RPMI8226 (cell line): ENCODE measurements at places on chromosomes 12 and 14.
A peak's percentile ranks its signal among the peaks of the same experiment; 100 is the strongest.

DNA sequence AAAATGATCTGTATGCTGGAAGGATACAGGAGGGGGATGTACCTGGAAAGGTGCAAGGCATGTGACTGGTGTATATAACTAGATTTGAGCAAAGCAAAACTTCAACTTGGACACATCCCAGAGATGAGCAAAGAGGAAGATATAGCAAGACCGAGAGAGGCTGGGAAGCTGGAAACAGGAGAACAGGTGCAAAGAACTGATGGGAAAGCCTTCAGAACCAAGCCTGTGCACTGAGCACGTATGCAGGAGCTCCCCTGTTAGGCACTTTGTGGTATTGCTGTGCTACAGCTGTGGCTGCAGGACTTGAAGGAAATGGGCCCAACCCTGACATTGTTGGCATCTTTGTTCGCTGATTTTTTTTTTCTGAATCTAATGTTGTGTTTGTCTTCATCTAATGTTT is 120.7 kb upstream of the PWP1 start:
- DNase-seq = peak; percentile 5

DNA sequence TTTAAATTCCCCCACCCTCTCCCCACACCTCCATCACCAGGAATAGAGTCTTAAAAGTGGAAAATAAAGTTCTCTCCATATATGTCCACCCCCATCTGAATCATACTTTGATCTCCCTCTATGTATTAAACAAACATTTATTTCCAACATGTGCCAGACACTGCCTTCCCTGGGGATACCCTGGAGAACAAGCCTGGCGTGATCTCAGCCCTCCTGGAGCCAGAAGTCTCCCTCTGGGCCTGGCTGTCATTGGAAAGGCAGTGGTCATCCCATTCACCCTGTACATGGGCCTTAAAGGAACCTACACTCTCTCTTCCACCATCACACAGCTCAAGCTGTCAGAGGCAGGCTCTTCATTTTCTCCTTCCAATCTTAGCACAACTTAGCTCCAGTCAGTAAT is 143.6 kb downstream of the EMP1 start:
- DNase-seq = no peak

DNA sequence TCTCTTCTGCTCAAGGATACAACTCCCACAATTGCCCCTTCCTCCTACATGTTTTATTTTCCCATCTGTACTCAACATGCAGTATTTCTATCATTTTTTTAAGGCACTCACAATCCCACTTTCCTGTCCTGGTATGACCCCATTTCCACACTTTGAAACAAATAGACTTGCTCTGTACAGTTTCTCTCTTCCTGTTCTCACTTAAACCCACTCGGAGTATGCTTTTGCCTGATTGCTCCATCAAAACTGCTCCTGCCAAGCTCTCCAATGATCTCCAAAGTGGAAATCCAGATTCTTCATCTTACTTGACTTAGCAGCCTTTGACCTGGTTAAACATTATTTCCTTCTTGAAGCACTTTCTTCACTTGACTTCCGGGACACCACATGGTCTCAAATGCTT is 384.5 kb downstream of the SEC23A start:
- no peak for DNase-seq

- DNase-seq = no peak
These were observed 52.5 kb upstream of the RIN3 start for GRCh38 chr14:92460916-92461579.

- DNase-seq = no peak
These were observed 50.2 kb upstream of the NCOR2 start for GRCh38 chr12:124617615-124618014.

- no peak for DNase-seq
These were observed 10.8 kb downstream of the PPFIBP1 start for GRCh38 chr12:27534765-27535161.

DNA sequence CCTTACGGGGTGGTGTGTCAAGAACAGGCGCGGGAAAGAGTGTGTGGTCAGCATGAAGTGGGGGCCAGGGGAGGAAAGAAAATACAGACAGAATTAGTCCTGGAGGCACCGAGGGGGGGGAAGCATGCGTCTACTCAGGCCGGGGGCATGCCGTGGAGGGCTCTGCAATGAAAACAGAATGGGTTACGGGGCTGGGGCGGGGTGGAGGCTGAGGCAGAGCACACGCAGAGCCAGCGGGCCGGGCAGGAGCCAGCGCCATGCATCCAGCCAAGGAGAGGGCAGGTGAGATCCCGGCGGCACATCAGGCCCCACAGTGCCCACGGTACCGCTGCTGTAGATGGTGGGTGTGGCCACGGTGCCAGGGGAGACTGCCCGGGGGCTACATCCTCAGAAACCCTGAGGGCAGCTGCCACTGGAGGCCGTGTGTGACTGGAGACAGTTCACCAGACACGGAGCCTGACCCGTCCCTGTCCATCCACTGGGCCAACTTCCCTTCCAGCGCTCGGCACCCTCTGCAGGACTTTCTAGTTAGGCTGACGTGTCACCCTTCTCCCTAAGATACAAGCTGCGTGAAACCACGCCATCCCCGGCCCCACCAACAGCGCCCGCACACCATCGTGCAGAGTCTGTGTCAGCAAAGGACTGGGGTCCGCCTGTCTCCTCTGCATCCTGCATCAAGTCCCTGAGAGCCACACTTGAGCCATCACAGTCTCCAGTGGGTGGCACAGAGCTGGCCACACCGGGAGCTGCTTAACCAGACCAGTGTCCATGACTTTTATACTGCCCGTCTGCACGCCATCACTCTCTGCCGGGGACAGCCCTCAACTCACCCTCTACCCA is 87.4 kb downstream of the PIWIL1 start:
- DNase-seq = no peak

- DNase-seq = no peak
These were observed 31.2 kb downstream of the TMCC3 start for GRCh38 chr12:94618995-94619695.

DNA sequence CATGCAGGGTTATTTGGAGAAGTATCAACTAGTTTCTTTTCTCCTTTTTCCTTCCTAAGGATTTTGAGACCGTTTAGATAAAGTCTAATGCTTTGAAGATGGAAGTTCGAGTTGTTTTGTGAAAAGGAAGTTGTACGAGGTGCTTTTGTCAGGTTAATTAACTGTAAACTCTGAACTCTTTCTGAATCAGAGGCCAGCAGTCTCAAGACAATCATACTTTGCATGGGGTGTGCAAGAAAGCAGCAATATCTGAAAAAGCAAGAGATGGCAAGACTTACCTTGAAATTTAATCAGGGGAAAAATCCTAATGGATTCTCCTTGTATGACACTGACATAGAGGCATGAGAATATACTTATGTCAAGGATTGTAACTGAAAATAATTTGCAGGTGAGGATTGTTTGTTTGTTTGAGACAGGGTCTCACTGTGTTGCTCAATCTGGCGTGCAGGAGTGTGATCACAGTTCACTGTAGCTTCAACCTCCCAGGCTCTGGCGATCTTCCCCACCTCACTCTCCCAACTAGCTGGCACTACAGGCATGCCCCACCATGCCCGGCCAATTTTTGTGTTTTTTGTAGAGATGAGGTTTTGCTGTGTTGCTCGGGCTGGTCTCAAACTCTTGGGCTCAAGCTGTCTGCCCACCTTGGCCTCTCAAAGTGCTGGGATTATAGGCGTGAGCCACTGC is 170.2 kb upstream of the HMGA2 start:
- no peak for DNase-seq

DNA sequence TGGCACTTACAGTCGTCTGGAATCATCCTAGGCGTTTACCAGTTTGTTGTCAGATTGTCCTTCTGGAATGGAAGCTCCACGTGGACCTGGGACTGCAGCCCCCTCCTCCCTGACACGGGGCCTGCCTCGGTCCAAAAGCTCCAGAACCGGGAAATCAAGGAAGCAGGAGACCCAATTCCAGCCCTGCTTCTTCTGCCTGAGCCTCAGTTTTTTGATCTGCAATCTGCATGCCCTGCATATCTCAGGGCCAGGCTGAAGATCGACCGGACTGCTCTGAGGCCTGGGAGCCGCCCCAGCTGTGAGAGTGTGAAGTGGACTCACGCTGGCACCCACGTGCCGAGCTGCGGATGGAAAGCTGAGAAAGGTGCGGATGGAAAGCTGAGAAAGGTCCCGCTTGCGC is 98.6 kb downstream of the SETD3 start:
- DNase-seq = no peak

DNA sequence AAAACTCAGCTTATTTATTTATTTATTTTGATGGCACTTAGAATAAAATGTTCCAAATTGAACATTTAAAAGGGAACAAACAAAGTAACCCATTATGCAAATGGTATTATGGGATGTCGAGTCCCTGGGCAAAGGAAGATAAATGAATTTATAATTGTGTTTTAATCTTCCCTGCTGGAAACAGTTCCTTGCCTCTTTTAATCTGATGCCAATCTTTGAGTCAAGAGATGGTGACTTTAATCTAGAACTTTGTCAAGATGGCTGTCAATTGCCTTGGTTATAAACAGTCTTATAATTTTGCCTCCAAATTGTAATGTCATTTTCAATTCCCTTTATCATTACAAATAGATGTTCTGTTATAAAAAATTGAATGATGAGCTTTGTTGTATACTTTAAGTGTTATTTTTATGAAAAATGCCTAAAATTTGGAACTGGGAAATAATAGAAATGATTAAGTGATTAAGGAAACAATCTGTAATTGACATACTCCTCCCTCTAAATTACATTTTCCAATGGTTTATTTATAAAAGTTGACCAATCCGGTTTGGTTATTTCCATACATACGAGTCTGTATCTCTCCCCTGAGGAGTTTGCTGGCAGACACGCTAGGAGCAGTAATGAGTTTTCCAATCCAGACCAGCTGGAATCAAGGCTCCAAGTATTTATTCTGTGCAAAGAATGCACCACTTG is 134.9 kb upstream of the FRMD6 start:
- no peak for DNase-seq

DNA sequence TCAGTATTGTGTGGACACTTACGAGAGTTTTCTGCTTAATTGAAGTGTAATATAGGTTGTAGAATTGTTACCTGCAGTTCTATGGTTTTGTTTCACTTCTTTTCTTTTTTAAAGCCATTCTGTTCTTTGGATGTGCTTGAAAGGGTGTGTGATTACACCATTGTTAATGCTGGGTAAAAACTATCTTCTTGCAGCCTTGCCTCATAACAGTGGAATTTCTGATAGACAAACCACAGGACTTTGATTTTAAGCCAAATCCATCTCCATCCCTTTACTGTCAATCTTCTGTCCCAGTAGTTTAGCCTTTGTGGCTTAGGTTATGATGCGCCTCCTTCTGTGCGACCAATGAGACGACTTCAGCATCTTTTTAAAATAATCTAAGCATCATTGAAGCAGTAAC is 182.3 kb downstream of the PELI2 start:
- no peak for DNase-seq

- peak; percentile 69 for DNase-seq
These were observed 69.0 kb upstream of the RERGL start for GRCh38 chr12:18158774-18159557.

DNA sequence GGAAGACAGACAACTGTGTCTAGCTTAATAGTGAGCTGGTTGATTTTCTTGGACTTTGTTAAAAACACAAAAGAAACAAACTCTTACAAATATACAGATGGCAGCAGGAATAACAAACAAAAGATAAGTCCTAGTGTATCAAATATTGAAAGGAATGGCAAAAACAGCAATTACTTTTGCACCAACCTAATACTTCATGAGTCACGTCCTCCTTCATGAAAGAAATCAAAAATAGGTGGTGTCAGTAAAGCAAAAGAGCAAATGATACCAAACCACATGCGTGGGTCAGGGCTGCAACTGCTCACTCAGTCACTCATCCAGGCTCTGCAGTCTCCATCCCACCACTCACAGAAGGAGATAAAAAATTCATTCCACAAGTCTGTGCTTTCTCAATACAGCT is 11.8 kb downstream of the ATG14 start:
- no peak for DNase-seq

- no peak for DNase-seq
These were observed 12.3 kb downstream of the SCARB1 start for GRCh38 chr12:124851342-124851741.

- DNase-seq = no peak
These were observed 72.3 kb upstream of the AMIGO2 start for GRCh38 chr12:47152095-47152494.

DNA sequence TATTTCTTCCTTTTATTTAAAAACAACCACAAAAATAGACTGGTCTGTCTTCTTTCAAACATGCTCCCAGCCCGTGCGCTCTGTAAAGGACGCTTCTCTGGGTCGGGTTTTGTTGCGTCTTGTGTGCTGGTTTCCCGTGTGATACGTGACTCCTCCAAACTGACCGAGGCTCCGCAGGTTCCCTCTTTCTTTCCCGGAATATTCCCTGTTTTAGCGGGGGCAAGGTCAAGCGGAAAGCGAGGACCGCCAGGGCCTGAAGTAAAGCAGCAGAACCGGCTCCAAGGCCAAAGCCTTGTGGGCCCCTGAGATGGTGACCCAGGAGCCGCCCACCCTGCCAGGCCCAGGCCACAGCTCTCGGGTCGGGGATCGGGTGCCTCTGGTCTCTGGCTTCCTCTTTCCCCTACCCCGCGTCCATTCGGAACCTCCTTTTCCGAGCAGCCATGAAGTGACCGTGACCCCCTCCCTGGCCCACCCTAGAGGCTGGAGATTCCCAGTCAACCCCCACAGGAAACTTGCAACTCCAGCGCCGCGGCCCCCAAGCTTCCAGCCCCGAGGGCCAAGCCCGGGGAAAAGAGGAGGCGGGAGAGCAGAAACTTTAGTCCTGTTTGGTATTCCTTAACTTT is 885 bp upstream of the HOXC10 start:
- no peak for DNase-seq

DNA sequence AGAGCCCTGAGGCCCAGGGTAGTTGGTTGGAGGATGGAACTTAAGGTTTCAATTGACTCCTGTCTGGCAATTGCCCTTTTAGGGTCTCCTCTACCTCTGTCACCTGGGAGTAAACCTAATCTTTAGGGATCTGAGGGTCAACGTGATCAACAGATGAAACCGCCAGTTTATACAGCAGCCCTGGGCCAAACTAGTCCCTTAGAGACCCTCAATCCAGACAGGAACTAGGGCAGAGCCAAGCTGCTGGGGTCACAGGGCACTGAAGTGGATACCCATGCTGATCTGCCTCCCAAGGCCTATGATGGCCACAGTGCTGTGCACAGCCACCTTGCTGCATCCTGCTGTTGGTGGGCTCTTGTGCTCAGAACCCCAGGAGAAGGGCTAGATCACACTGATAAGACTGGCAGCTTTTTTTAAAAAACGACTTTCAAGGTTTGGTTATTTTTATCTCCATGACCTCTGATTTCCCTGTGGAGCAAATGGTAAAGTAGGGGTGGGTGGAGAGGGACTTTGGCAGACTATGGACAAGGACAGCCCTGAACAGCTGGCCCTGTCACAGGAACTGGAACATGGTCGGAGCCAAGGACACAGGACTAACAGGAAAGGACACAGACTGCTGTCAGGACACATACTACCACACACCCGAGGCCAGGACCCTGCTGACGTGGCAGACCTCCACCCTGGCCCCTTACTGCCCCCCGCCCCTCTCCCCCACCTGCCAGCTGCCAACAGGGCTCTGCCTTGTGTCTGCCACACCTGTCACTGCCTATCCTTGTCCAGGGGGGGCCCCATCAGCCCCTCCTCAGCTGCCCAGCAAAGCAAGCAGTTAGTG is 474 bp downstream of the FITM1 start:
- no peak for DNase-seq
